Stimulated activated CD8-positive, alpha-beta memory T cell treated with anti-CD3 and anti-CD28 coated beads, Interleukin-12 subunit alpha, Interleukin-12 subunit beta, amount 100 ng/mL, for 4 hours (primary cell): ENCODE measurements at places on chromosomes 5 and 9.

- DNase-seq = no peak
Measured at GRCh38 chr5:179694561-179694960, 4.2 kb upstream of the CANX start.

- DNase-seq = no peak
Measured at GRCh38 chr5:179816796-179817469, 3.8 kb upstream of the SQSTM1 start.

DNA sequence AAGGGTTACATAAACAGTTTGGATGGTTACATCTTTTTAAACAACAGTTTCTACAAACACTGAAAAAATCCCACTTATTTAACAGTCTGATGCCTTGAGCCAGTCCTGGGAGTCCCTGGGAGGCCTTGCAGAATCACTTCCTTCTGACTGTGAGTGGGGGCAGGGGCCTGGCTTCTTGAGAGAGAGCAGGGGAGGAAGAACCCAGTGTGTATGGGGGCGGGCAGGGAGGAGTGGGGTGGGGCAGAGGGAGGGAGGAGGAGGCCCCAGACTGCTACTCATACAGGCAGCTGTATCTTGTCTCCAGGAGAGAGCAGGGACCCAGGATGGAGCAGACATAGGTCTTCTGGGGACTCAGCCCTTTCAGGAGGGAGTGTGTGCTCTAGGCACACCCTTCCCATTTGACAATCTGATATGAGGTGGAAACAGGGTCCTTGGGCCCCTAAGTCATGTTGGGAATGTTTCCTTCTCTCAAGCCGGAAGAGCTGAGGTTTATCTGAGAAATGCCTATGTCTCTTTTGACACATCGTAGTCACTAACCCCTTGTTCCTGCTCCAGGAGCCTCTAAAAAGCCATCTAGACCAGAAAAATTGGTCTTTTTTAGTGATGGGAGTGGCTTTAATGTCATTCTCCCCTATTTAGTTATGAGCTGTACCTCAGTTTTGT, 52.8 kb downstream of the IRF1 start:
- DNase-seq = peak; percentile 53

GRCh38 chr9:130343445-130343918, 77.9 kb downstream of the HMCN2 start:
- DNase-seq = no peak

DNA sequence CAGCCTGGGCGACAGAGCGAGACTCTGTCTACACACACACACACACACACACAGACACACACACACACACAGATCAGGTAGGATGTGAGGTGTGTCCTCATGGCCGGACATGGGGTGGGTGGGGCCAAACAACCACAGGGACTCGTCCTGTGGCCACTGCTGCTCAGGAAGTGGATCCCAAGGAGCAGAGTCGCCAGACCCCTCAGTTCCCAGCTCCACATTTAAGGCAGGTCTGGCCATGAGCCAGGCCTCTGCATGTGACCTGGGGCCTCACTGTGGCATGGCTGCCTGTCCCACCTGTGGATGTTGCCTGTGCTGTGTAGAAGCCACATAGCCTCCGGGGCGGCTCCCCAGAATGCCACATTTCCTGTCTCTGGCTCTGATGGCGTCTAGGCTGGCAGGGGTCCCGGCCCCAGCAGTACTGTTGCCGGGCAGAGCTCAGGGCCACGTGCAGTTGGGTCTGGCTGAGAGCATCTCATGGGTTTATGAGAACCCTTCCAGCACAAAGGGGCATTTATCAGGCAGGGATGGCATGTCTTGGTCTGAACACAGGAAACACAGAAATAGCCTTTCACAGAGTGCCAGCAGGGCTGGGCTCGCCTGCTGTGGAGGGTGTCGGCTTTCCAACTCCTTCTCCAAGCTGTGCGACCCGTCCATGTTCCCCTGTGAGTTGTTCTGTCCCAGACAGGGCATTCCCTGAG, 9.9 kb upstream of the NINJ1 start:
- DNase-seq = peak; percentile 26
